DMS 273 treated with DMSO at 0.1 percent for 48 hours (cell line): ENCODE measurements at places on chromosomes 3 and 15.
A peak's percentile ranks its signal among the peaks of the same experiment; 100 is the strongest.

DNA sequence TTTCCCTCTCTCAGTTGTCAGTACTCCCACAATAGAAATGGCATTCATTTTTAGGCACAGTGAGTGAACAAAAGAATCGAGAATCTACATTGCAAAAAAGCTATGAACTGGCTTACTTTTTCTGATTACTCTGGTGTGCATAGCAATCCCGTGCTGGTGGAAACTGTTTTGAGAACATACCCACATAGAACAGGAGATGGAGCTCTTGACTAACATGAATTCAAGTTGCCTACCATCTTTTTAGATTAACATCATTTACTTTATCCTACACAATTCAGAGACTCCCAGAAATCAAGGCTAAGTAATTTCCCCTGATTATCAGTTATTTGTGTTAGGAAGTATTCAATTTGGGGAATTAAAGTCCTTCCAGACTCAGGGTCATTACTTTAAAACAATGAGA is 326.6 kb downstream of the ARPP21 start:
- DNase-seq, result peak; percentile 3

DNA sequence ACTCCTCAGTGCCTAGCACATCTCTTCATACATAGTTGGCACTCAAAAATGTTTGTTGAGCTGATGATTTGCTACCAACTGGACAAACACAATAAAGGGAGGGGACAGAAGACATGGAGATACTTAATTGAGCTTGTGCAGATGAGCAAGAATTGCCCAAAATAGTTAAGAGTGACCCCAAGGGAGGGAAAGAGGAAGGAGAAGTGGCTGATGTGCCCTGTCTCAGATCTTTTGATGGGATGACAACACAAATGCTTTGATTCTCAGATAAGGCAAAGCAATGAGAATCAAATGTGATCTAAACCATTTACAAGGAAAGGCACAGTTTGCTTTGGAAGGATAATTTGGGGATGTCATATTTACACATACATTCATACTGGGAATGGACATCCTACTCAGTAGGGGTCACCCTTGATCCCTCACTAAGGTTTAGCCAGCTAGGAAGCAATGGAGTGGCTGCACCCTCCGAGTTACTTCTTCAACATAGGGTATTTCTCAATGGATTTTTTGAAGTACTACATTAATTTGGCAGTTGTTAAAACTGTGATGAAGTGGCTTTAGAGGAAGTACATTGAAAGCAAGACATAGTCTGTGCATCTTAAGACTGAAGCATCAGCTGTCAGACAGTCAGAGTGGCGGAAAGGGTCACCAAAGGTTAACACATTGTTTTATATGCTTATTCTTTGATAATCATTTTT is 21.9 kb upstream of the SSR3 start:
- no peak for DNase-seq

GRCh38 chr3:52437326-52438103 is 7.4 kb downstream of the SEMA3G start:
- no peak for DNase-seq

DNA sequence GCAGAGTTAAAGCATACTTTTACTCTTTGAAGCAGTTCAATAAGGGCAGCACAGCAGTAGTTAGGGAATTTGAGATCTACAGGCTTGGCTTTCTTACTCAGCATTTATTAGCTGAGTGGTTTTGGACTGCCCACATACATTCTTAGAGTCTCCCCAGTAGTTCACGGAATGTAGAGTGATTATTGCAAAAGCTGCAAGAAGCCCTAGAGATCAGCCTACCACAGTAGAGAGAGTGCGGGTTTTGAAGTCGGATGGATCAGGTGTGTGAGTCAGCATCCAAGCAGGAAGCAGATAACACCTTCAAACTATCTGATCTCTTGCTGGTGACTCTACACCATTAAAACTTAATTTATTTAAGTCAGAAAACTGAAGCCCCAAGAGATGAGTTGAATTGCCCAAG is 171.9 kb downstream of the SYNPR start:
- DNase-seq, result no peak

- no peak for DNase-seq
These were observed 81.6 kb downstream of the PPCDC start for GRCh38 chr15:75104804-75105557.

- no peak for DNase-seq
These were observed 2.6 kb upstream of the LYSMD4 start for GRCh38 chr15:99735868-99736267.

DNA sequence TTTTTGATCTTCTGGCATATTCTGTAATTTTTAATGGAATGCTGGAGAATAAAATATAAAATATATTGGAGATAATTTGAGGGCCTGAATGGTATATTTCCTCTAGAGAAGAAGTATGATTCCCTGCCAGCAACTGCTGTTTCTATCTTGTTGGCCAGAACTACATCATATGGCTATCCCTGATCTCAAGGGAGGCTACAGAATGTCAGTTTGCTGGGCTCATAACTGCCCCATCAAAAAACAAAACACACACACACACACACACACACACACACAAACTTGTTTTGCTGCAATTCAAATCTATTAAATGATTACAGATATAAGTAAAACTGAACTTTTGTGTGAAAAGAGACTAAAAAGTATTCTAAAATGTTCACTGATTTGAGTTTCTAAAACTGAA is 51.0 kb downstream of the RASA2 start:
- no peak for DNase-seq

- DNase-seq, result no peak
These were observed 341.7 kb upstream of the PROK2 start for GRCh38 chr3:72126441-72127223.

GRCh38 chr15:75067123-75067830 is 43.9 kb downstream of the PPCDC start:
- DNase-seq, result no peak

DNA sequence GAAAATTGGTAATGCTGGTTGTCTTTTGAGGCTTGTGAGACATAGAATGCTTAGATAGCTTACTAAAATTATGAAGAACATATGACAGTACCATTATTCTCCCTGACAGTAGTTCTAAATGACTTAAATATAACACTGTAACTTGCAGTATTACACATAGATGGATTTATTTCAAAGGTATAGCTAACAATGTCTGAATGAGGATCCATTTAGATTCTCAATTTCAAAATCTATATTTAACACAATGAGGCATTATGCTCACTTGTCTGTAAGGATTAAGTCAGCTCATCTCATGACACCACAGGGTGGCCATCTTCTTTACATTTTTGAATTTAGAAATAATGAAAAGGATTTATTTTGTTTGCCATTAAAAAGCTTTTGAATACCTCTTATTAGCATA is 108.4 kb downstream of the CCNL1 start:
- no peak for DNase-seq

DNA sequence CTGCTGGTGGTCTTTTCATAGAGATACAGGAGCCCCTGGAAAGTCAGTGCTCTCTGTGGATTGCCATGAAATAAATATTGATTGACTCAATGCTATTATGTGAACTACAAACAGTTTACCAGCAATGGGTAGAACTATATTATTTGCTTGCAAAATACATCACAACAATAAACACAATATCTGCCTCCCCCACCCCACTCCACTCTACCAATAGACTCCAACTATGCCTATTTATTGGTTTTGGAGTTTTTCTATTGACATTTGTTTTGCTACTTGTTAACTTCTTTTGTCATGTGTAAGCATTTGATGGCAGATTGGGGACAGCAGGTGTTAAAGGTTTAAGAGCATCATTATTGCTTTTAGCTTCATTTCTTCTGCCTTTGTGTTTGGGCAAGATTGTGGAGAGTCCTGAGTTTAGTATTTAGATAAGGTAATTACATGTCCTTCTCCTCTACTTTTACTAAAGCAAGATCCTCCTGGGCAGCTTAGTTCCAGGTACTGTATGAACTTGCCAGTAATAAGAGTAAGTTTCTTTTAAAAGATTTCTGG is 8.3 kb downstream of the FNDC3B start:
- DNase-seq, result no peak

GRCh38 chr3:105512061-105512460 is 145.4 kb downstream of the ALCAM start:
- DNase-seq, result no peak

DNA sequence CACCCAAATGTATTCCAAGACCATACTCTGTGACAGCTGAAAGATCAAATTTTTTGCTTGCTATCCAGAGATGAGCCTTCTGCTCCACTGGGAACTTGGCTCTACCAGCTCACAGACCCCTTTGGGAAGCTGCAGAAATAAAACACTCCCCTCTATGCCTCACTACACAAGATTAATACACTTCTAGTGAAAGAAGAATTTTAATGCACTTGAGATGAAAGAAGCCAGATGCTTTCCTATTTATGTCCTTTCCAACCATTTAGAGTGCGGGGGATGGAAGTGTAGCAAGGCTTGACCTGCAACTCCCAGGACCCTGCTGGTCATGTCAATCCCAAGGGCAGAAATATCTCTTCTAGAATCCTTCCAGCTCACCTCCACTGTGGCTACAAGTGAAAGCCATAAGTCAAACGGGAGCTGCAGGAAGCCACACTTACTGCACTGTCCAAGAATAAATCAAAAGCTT is 34.7 kb downstream of the ANXA2 start:
- DNase-seq, result peak; percentile 44

GRCh38 chr15:73922186-73923151 is 3.8 kb upstream of the LOXL1 start:
- no peak for DNase-seq

DNA sequence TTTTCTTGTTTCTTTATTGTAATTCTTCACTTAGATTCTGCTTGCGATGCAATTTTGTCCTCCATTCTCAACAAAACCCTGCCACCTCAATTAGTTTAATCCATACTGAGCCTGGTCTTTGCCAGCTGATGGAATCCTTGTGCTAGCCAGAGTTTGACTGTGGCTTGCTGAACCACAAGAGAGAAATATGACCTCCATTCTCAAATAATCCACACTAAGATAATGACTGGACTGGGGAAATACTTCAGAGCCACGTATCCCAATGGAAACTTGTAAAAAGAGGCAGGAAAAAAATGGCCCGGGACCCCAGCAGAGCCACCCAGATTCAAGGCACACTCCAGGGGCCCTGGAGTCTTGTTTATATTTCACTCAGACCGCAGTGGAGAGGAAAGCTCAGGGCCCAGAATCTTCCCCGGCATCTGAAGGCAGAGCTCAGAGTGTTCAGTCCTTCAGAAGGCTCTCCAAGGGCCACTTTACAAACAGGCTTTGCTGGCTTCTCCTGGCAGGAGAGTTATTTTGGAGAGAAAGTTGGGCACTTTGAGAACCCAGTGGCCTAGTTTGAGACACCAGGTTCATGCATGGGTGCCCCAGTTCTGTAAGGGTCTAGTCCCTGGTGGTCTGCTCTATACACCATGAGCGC is 62.7 kb downstream of the SSUH2 start:
- no peak for DNase-seq

DNA sequence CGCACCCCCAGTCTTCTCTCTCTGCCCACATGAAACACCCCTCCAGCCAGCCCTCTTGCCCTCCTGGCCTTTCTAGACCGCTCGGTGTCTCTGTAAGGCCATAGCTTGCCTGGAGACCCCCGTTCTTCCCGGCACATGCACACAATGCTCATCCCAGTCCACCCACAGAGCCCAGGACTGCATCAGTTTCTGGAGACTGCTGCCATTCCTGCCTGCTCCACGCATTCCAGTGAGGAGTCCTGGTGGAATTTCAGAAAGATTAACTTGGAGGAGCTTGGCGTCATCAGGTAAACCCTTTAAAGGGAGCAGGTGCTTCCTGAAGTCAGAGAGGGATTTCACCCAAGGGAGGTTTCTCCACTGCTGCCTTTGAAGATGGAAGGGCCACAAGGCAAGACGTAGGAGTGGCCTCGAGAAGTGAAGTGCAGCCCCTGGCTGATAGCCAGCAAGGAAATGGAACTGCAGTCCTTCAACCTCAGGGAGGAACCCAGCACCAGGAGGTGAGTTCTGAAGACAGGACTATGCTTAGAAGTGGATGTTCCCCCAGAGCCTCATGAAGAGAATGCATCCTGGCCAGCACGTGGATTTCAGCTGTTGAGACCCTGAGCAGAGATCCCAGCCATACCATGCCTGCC is 19.2 kb downstream of the SLC41A3 start:
- DNase-seq, result no peak

DNA sequence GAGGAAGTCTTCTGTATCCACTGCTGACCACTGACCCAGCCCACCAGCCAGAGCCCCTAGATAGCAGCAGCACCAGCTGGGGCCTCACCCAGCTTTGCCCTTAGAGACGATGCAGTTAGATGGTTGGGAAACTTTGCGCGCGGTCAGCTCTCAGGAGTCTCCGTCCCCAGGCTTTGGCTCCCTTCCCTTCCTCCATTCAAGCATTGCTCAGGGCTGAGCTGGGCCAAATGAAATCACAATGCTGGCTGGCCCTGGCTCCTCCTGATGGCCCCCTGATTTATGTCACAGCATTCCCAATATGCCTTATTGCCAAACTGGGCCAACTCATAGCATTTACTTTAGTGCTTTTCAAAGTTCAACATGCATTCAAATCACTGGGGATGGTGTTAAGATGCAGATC is 34.6 kb upstream of the RHCG start:
- no peak for DNase-seq

DNA sequence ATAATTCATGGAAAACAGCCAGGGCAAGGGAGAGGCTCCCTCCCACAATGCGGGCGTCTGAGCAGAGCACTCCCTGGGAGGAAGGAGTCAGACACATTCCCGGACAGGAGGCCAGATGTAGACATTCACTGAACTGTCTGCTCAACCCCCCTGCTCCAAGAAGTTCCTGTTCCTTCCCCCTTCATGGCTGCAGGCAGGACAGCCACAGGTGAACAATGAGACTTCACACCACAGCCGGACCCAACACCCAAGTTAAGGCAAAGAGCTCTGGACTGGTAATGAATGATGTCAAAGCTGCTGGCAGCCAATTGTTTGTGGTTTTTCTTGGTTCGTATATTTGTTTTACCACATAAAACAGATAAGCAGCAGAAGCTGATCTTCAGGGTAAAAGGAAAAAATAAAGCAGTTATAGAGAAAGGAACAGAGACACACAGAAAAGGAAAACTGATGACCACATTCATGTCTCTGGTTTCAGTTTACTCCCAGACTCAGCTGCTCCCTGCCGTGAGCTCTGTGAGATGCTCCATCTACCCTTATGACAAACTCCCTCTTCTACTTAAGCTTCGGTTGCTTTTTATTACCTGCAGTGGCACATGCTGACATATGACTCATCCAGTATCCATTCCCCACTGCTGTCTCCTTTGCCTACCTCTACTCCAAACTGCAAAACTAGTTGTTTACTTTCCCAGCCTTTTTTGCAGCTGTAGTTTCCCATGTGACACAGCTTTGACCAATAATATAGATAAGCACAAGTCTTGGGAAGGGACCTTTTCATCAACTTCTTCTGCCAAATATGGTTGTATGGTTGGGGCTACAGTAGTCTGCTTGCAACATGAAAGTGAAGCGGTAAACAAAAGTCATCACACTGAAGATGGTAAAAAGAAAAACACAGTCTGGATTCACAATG is 33.1 kb downstream of the DZIP1L start:
- peak; percentile 22 for DNase-seq

DNA sequence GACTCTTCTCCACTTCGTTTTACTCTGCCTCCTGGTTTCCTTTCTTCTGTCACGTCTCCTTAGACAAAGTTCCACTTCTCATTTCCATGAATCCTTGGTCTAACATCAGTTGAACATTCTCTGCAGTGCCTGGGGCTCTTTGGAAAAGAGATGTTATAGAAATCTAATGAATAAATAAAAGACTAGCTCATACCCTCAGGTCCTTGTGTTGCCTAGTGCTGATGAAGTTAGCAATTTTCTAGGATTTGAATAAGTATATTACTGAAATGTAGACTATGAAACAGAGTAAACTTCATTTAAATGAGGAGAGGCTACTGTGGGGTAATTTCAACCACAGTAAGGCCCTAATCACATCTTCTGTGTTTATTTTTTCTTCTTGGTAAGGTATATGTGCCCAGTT is 146.9 kb upstream of the CADPS start:
- no peak for DNase-seq
